ENCODE measurements at places on chromosomes 2 and 18.

GRCh38 chr2:108602422-108602821 is 68.2 kb downstream of the LIMS1 start:
- no peak for DNase-seq

DNA sequence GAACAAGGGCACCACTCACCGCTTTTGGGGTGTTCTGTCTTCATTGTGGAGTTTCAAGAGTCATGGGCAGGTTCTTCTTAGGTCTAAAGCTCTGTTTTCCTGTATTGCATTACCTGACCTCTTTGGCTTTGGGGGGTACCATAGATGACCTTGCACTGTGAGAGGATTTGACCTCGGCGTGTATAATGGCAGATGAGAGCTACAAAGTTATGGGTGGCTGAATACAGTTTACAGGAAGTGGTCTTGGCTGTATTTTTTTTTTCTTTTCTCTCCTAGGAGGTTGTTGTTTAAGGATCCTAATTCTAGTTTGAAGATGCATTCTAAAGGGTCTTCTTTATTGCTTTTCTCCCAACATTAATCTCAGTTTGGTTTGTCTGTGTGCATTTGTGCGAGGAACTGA is 11.5 kb downstream of the GAL3ST2 start:
- DNase-seq = no peak

DNA sequence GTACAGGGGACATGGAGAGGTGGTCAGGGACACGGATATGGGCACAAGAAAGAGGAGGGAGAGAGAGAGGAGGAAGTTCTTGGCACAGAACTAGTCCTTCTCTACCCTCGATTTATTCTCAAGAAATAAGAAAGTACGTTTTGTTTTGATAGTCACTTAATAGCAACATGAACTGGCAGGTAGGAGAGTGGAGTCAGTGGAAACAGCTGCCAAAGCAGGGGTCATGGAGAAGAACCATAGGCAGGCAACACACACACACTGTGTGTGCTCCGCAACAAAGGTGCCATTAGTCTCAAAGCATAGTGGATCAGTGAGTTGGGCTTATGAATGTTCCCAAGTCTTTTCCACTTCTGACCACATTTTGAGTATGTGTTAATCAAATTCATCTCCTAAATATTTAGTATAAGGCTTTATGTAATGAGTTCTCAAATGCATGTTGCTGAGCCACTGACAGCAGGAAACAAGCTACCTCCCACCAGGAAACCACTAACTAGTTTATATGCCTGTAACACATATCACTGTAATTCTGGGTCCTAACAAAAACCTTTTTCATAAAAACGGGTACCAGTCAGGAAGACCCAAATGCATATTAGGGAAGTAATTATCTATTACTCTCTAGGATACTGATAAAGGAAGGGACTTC is 41.1 kb downstream of the IWS1 start:
- no peak for DNase-seq

DNA sequence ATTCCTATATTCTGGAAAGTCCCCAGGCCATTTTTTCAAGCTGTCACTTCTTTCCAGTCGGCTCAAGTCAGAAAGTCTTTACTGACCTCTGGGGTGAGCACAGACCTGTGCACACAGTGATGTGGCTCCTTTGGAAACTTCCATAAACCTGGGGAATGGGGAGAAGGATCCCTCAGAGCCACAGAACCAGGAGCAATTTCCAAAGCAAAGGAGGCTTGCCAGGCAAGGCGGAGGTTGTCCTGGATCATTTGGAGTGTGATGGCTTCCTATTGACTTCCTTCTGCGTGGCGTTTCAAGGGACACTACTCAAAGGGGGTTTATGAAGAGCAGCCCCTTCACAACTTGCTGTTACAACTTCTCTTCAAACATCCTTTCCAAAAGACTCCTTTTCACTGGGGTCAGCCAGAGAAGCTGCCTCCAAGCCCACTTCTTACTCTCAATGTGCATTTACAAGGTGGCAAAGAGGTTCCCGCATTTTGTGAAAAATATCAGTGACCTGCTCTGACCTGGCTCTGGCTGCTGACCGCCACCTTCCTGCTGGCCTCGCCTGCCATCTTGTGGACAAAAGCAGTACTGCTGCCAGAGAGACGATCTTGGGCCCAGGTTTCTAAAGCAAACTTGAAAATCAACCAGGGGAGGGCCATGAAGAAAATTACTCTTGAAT is 18.2 kb upstream of the TMEM247 start:
- DNase-seq = peak; percentile 87

DNA sequence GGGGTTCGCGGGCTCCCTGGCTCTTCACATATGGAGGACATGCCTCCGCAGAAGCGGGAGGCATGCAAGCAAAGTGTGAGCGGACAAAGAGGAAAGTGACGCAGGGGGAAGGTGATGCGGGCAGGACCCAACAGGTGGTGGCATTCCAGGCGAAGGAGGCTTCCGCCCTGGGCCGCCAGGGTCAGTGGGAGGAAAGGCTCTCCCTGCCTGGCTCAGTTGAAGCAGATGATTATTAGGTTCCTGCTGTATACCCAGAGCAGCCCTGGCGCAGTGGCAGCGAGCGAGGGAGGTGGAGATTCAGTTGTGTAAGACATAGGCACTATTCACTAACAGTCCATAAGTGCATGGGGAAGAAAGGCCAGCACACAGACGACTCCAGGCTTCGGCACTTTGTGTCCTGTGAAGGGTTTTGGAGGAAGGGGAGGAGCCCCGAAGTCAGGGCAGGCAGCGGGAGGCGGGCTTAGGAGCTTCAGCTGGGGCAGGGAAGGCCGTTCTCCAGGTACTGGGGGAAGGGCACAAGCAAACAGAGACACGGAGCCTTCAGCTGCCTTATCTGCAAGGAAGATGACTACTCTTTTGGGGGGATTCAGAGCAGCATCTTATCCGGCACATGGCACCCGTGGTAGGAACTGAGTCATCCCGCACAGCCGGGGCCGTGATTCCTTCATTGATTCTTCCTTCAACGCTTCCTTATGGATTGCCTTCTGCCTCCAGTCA is 89.8 kb downstream of the TGOLN2 start:
- DNase-seq = no peak

DNA sequence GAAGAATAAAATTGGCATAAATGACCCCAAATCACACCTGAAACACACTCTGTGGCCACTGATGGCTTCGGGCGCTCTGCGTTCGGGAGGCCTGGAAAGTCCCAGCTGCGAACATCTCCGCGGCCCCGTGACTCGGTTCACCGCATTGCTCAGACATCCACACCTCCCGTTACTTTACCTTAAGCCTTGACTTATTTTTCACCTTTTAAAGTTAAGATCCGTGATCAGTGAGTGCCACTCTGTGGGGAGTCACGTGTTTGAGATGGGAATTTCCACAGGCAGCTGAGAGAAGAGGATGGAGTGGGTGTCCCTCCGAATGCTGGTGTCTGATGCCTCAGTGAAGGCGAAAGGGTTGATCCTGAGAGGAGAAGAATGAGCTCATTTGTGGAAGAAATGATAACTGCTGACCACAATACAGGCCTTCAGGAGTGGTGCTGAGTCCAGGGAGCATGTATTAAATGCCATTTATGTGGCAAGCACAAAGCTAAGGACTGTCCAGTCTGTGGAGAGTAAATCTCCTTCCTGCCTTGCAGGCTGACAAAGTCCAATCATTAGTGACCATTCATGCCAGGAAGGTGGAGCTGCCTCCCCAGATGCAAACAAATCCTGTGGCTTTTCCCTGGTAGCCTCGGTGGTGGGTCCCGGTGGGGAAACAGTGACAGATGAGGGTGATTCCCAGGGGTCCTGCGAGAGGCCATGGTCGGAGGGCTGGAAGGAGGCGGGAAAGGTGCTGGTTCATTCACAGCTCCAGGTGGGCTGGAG is 168.8 kb downstream of the RTP5 start:
- no peak for DNase-seq

DNA sequence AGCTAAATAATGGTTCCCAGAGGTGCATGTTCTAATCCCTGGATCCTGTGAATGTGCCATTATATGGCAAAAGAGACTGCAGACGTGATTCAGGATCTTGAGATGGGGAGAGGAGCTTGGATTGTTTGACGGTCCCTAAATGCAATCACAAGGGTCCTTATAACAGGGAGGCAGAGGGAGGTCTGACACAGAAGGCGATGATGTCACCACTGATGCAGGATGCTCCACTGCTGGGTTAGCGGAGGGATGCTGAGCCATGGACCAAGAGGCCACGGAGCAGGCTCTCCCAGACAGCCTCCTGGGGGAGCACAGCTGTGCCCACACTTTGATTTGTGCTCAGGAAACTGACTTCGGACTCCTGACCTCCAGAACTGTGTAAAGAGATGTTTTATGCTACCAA is 156.2 kb downstream of the UXS1 start:
- no peak for DNase-seq

- DNase-seq = no peak
These were observed 154.9 kb downstream of the TCF4 start for GRCh38 chr18:55433140-55433539.

DNA sequence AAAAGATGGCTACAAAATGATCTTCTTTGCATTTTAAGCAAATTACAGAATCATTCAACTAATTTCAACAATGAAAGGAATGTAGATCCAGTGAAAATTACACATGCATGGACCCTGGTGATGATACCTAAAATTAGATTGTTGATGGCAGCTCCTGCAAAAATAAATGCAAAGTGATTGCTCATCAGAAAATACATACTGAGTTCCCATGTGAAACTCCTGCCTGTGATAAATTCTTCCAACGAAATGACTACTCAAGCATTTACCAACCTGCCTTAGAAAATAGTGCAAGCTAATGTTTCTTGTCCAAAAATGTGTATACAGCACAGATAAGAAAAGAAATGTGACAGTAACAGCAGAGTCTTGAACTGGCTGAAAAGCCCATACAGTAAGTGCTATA is 300.0 kb upstream of the REV1 start:
- no peak for DNase-seq

- no peak for DNase-seq
These were observed 324.6 kb upstream of the NRP2 start for GRCh38 chr2:205357732-205358131.

DNA sequence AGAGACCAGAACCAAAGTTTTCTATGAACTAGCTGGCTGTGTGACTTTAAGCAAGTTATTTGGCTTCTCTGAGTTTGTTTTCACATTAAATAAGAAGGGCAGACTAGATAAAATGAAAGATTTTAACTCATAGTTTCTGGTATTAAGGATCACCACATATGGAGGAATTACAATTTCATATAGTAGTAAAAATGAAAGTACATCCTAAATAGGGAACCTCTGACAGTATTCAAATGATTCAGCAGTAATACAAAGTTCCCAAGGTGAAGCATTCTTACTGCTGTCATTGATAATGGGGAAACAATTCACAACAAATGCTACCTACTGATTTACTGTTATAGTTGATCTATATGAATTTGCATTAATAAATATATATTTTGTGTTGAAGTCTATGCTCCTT is 170.3 kb upstream of the VRK2 start:
- DNase-seq = no peak

- DNase-seq = no peak
These were observed 4.5 kb downstream of the RBKS start for GRCh38 chr2:27885661-27886060.

DNA sequence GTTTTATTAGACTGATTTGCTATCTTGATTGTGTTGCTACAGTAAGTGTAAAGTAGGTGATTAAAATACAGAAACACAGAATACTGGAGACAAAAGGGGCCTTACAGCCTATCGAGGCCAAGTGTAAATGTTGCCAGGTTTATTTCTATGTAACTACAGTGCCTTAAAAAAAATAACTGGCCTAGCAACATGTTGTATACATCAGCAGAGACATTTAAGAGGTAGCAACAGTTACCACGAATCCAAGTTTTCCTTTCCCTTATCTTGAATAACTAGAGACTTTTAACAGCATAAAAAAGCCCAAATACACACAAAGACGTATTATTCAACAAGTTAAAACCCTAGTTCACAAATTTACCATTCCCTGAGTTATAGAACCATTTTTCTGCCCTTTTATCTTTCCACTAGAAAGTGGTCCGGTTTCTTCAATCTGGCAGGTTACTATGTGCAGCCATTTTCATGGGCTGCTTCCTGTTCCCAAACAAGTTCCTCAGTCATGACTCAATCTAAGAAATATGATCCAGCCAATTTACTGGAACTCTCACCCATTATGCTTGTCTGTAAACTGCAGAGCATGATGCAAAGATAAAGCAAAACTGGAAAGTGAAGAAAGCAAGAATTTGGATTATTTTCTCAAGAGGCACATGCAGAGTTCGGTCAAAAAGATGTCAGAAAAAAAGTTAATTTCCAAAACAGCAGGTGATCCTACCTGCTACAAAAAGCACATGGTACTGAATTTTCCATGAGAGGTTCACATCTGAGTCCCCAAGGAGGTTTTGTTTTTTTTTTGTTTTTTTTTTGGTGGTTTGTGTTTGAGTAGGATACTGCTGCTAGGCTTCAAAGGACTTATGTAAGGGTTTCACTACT is 22.2 kb downstream of the NFE2L2 start:
- DNase-seq = peak; percentile 85

DNA sequence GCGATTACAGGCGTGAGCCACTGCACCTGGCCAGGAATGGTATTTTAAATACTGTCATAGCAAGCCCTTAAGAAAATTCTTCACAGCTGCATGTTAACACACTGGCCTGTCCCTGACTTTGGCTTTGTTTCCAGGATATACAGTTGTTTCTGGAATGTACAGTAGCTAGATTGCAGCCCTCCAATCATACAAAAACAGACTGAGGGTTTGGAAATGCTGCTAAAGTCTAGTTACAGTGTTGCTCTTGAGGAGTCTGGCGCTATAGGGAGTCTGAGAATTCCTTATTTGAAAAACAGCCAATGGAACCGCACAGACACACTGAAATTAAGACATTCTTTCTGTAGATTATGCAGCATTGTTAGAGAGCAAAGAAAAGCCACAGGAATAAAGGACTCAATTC is 37.7 kb downstream of the STON1 start:
- no peak for DNase-seq

DNA sequence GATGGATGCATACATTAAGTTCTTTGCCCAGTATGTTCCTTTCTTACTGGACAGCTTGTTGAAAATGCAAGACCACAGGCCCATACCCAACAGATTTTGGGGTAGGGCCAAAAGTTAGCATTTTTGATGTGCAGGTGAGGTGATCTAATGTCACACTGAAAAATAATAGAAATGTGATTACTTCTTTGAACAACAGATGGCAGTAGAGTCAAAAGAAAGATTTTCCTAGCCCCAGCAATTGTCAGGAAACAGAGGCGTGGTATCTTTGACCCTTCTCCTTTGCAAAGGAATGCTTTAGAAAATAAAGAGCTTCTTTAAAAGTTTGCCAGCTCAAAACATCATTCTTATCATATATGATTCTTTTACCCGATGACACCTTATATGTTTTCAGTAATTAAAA is 343.6 kb upstream of the SYT4 start:
- peak; percentile 53 for DNase-seq

DNA sequence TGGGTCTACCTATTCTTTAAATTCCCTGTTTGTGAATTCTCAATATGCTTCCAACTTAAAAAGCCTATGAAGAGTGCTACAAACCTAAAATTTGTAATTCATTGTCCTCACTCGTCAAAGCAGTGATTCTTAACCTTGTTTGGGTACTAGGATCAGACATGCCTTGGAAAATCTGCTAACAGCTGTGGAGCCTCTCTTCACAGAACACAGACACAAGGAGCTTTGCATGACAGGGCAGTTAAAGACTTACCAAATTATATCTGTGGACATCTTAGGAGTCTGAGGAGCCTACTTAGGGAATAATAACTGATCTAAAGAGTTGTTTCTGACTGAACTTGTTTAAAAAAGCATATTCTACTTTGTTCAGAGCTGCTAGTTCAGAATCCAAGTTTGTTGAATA is 38.1 kb downstream of the TMEM87B start:
- DNase-seq = no peak

- DNase-seq = no peak
These were observed 360.4 kb downstream of the ZNF516 start for GRCh38 chr18:76134628-76135027.

- no peak for DNase-seq
These were observed 26.3 kb downstream of the ACSL3 start for GRCh38 chr2:222887124-222887523.

Data from AG20443 (cell line).